ENCODE measurements at places on chromosomes 16 and 17.
A peak's percentile ranks its signal among the peaks of the same experiment; 100 is the strongest.

DNA sequence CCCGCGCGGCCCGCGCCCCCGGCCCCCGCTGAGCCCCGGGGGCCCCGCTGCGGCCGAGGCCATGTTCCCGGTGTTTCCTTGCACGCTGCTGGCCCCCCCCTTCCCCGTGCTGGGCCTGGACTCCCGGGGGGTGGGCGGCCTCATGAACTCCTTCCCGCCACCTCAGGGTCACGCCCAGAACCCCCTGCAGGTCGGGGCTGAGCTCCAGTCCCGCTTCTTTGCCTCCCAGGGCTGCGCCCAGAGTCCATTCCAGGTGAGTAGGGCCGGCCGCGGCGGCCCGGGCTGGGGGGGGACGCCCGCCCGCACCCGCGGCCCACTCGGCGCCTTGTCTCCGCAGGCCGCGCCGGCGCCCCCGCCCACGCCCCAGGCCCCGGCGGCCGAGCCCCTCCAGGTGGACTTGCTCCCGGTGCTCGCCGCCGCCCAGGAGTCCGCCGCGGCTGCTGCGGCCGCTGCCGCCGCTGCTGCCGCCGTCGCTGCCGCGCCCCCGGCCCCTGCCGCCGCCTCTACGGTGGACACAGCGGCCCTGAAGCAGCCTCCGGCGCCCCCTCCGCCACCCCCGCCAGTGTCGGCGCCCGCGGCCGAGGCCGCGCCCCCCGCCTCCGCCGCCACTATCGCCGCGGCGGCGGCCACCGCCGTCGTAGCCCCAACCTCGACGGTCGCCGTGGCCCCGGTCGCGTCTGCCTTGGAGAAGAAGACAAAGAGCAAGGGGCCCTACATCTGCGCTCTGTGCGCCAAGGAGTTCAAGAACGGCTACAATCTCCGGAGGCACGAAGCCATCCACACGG lies 504 bp downstream of the MAZ start:
- DNase-seq, result peak; percentile 54

DNA sequence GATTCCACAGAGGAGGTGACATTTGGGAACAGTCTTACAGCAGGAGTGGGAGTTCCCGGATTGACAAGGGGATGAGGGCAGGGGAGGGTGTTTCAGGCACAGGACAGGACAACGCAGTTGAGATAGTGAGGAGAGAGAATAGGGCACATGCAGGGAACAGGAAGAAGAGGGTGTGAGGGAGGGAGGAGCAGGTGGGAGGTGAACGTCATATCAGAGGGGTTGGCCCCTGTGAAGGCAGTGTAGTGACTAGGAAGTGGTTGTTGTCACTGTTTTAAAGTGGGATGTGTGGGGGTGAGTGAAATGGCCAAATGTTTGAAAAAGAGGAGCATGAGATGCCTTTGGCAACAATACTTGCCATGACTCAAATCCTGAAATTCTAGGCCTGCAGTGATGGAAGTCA lies 12.2 kb downstream of the PRKCB start:
- no peak for DNase-seq

- DNase-seq, result no peak
Measured at GRCh38 chr16:84597528-84597896, 20.4 kb downstream of the COTL1 start.

DNA sequence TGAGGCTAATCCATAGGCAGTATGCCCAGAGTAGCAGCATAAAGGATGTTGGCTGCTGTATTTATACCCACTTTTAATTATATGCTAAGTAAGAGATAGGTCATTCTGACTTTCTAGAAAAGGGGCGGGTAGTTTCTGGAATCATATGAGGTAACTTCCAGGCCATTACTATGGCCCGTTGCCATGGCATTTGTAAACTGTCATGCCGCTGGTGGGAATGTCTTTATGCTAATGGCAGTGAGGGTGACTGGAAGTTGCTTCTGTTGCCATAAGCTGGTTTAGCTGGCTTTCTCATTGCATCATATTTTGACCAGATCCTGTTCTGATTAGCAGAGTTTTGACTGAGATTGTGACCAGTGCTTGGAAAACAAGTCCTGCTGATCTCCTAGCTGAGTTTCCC lies 929.6 kb upstream of the CDH8 start:
- DNase-seq, result no peak

- no peak for DNase-seq
Measured at GRCh38 chr16:30049871-30050270, 15.7 kb upstream of the ALDOA start.

- no peak for DNase-seq
Measured at GRCh38 chr17:80555266-80555665, 10.6 kb downstream of the RPTOR start.

- no peak for DNase-seq
Measured at GRCh38 chr16:88678224-88678979, 7.9 kb downstream of the SNAI3 start.

DNA sequence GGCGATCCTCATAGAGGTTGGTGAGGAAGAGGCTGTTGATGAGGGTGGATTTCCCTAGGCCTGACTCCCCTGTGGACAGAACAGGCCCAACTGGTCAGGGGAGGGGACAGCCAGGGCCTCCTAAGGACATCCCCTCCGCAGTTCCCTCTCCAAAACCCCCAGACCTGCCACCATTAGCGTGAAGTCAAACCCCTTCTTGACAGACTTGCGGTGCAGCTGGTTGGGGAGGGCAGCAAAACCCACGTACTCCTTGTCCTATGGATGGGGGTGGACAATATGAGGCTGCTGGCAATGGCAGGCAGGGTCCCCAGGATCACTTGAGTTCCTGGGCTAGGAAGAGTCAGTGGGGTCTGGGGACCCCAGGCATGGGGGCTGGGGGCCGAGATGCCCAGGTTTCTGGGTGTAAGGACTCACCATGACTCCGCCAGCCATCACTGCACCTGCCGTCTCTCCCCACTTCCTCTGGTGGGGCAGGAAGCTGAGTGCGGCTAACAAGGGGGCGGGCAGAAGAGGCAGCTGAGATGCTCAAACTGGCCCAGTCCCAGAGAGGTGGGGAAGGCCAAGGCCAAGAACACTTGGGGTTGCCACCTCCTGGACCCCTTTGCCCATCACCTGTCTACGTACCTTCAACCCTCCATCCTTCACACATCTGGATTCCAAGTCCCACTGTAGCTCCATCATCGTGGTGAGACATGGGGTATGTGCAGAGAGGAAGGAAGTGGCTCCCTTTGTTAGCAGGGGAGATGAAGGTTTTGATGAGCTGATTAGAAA lies at the start of gene SEPTIN1:
Gene SEPTIN1, minus strand, starts transcription at position 451 of the 771 bp plus-strand sequence. Its CDS starts 19 bp downstream, at position 432.
- DNase-seq, result no peak

DNA sequence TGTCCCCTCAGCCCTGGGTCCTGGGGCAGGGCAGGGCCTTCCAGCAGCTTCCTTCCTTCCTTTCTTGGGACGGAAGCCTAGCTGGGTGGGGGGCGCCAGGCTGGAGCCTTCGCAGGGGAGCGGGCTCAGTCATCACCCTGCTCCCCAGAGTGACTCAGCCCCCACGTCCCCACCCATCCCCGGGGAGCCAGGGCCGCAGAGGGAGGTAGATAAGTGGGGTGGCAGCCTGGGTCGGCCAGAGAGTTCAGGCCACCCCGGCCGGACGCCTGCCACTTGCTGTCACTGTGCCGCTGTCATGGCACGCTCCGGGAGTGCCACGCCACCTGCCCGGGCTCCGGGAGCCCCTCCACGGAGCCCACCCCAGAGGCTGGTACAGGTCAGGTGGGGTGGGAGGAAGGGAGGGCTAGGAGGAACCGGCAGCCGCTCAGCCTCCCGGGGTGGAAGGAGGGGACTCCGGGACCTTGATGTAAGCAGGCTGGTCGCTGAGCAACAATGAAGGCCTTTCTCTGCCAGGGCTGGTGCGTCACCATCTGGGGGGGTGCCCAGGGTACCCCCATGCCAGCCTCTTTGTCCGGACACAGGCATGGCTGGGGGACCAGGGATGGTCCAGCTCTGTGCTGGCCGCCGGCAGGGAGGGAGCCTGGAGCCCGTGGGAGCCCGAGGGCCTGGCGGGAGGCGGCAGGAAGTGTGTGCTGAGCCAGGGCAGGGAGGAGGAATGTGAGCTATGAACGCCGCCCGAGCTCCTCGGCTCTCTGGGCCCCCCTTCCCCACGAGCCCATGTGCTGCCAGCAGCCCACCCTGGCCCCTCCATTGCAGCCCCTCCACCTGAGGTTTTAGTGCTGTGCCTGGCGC lies 6.6 kb downstream of the NHERF2 start:
- DNase-seq, result no peak

GRCh38 chr16:11727796-11728543 lies 14.7 kb downstream of the TXNDC11 start:
- no peak for DNase-seq

DNA sequence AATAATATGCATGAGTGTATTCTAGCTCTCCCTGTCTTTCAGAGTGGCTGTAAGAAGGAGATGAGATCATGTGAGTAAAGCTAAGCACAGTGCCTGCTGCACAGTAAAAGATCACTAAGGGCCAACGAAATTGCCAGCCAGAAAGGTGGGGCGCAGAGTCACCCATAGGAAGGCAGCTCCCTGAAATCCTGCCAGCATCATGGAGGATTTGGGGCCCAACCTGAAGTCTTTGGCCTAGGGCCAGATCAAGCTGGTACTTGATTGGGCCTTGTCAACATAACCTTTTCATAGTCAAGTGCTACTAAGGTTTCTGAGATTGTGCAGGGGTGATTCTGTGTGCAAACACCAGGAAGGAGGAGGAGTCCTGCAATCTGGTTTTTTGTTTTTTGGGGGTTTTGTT lies 16.5 kb downstream of the SCNN1B start:
- DNase-seq, result no peak

GRCh38 chr17:1713878-1714426 lies 3.8 kb upstream of the TLCD2 start:
- DNase-seq, result no peak

DNA sequence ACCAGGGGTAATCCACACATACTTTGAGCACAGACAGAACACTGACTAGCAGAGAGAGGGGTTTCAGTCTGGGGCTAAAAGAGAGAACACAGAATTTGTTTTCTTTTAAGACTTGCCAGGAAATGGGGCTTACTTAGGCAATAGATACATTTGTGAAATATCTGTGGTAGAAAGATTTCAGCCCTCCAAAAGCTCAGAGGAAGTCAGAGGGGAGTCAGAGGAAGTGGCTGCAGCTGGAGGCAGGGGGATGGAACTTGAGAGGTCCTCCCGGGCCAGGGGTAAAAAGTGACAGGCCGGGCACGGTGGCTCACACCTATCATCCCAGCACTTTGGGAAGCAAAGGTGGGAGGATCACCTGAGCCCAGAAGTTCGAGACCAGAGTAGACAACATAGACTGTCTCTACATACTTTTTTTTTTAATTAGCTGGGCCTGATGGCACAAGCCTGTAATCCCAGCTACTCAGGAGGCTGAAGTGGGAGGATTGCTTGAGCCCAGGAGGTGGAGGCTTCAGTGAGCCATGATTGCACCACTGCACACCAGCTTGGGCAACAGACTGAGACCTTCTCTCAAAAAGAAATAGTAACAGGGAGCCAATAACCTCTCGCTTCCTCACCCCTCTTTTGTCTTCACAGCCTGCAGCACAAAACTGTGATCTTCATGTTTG lies 49.9 kb downstream of the NLRC5 start:
- DNase-seq, result no peak

- DNase-seq, result no peak
Measured at GRCh38 chr17:57918017-57918895, 37.0 kb downstream of the CUEDC1 start.

DNA sequence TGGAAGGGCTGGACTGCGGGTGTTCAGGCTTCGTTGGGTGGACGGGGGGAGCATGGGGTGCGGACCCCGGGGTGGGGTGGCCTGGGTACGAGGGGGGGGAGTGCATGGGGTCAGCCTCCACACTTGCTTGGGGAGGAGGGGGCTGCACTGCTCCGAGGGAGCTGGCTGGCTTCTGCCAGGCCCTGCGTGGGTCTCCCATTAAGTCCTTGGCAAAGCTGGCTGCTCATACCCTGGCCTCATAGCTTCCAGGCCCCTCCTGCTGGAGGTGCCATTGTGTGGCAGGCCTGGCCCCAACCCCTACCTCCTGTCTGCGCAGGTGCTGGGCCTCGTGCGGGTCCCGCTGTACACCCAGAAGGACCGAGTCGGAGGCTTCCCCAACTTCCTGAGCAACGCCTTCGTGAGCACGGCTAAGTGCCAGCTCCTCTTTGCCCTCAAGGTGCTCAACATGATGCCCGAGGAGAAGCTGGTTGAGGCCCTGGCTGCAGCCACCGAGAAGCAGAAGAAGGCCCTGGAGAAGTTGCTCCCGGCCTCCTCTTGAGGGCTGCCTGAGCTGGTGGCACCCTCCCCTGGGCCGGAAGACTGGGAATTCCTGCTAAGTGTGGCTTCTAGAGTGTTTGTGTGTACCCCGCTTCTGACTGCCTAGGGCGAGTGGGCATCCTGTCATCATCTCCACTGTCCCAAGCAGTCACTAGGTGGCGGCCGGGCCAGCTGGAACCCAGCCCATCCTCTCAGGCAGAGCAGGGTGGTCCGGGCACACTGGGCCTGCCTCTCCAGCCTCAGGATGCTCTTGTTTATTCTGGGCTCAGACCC lies 1.5 kb downstream of the NUDT16L1 start:
- DNase-seq, result no peak

DNA sequence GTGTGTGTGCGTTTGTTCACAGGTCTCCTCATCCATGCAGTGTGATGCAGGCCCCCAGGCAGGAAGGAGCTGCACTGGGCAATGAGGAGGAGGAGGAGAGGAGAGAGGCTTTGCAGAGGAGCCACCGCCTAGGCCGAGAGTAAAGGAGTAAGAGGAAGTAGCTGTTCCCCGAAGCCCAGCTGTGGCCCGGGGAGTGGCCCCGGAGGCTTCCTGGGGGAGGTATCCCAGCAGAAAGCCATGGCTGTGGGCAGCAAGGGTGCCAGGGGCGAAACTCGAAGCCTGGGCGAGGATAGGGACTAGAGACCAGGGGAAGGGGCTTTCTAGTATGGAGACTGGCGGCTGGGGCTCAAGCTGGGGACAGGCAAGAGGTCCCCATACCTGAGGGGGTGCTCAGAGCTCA lies 12.2 kb downstream of the C16orf95 start:
- no peak for DNase-seq

DNA sequence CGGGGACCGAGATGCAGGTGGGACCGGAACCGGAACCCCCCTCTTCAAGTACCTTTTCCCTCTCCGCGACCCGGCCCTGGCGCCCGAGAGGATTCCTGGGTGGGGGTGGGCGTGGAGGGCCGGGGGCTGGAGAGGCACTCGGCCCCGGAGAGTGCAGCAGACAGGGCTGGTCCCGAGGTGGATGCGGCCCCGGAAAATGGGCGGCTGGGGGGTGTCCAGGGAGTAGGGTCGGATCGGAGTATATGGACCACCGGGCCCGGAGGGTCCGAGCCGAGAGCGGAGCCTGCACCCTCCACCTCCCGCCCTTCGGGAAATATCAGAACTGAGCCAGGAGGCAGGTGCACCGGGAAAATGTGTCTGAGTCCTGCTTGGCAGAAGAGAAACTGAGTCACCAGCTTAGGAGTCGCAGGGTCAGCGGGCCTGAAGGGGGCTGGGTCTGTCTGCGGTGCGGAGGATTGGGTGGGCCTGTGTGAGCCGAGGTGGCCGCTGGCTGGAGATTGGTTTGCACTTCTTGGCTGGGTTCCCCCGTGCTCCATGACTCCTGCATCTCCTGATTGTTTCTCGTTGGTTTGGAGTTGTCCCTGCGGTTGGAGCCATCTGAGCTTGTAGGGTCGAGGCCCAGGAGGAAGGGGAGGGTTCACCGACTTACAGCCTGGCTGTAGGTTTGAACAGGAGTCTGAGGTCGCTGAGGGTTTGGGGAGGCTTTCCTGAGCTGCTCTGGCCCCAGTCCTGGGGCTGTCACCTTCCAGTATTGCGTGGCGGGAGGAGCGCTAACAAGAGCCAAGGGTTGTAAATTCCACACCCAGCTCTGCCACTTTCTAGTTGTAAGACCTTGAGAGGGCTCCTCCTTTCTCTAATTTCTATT lies 518 bp downstream of the SH2B1 start:
- DNase-seq, result peak; percentile 60

- DNase-seq, result peak; percentile 86
Measured at GRCh38 chr17:42129109-42129837, 6.7 kb downstream of the HSPB9 start.

- DNase-seq, result no peak
Measured at GRCh38 chr16:61937646-61938045, 98.6 kb downstream of the CDH8 start.
